GDM1 (cell line): ENCODE measurements at places on chromosomes 1 and 21.

DNA sequence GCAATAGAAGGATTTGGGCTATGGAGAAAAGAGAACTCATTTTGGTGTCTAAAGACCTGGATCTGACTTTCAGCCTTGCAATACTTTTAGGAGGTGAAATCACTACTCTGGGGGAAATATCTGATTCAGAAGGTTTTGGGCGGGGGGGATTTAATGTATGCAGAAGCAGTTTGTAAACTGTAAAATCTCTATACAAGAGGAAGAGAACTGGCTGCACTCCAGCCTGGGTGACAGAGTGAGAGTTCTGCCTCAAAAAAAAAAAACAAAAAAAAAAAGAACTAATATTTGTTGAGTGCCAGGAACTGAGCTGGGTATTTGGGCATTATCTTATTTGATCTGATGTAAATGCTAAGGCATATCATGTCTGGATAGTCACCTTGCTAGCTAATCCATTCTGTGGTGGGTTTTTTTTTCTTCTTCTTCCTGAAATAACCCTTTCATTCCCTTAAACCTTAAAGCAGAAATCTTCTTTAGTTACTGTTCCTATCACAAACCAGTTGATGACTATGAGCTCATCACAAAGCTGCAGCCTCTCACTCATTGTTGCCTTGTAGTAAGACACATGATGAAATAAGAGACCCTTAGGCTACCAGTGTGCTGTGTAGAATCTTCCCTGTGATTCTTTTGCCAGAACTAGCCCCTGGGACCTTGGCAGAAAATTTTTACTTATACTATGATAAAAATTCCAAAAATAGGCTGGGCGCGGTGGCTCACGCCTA lies 35.6 kb upstream of the SLC16A1 start:
- DNase-seq: no peak

GRCh38 chr1:98211271-98211845 lies 290.5 kb upstream of the DPYD start:
- no peak for DNase-seq

GRCh38 chr1:8698937-8699447 lies 118.4 kb downstream of the RERE start:
- no peak for DNase-seq

- no peak for DNase-seq
These were observed 49.4 kb upstream of the KIAA1614 start for GRCh38 chr1:180863158-180863775.

DNA sequence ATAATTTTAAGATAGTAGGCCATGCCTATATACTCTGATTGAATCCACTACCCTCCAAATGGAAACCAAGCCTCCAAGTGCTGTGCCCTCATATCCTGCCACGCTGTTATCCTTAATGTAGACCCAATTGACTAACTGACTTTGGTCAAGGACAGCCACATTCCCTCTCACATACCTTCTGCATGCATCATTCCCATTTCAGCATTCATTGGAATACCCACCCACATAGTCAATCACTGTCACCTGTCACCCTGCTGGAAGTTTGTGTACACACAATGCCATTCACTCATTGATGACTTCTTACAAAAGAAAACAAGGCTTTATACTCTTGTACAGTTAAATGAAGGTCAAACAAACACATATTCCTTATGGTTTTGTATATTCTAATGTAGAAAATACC lies 221.1 kb upstream of the PBX1 start:
- no peak for DNase-seq

- no peak for DNase-seq
These were observed 61.5 kb downstream of the TOR3A start for GRCh38 chr1:179143322-179143721.

DNA sequence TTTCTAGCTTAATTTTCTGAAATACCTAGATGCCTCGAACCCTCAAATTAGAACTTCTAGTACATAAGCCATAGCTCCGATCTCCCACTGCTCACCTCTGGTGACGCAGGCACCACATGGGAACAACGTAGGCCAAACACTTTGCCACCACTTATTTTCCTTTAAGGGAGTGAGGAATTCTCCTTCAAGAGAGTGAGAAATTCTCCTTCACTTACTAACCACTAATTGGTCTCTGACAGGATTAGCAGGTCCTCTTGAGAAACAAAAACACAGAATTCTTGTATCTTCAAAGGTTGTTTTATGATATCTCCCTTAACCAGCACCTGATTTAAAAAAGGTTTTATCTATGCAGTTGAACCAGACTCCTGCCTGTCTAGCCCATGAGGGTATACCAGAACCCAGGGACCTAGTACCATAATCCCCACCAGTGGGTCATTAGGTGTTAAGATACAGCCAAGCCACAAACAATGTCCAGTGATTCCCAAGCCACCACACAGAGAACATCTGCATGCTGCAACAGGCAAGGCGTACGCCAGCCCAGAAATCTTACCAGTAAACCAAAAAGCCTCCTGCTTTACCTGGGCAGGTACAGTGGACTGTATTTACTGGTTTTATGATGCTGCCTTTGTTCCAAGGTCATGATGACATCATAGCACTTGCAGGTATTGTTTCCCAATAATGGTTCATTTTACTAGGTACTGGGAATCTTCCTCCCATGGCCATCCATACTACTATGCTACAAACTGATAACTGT lies 20.3 kb upstream of the CXADR start:
- no peak for DNase-seq

- no peak for DNase-seq
These were observed 18.0 kb upstream of the ETV3L start for GRCh38 chr1:157117527-157118057.

GRCh38 chr1:44571712-44572571 lies 102.3 kb downstream of the TMEM53 start:
- no peak for DNase-seq

DNA sequence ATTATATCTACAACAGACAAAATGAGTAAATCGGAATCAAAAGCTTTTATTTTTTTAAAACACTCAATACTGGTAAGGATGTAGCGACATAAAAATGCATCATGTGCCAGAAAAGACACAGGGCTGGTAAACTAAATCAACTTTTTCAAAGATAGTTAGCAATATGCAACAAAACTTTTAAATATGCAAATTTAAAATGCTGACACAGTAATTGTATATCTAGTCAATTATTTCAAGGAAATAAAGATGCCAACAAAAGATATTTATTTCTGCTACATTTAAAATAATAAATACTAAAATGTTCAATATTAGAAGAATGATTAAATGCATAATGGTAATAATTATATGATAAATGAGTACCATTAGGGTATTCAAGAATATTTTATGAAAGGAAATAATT lies 295.1 kb downstream of the SMYD3 start:
- no peak for DNase-seq

GRCh38 chr1:244137276-244137675 lies 86.2 kb downstream of the ZBTB18 start:
- no peak for DNase-seq

GRCh38 chr1:61392409-61393242 lies 310.3 kb downstream of the NFIA start:
- DNase-seq: no peak

DNA sequence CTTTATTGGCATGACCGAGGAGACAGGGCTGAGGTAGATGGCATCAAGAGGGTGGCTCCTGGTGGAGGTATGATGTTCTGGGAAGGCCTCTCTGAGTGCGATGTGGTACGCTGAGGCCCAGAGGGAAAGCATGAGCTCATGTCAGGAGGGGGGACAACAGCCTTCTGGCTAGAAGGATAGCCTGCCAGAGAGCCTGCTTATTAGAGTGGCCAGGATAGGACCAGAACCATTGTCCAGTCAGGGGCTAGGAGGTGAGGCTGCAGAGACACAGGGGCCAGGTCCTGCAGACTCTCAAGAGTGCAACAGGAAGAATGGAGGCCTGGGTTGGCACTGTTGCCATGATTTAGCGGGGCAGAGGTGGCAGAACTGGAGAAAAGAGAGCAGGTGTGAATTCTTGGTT lies 7.3 kb downstream of the ADARB1 start:
- no peak for DNase-seq

GRCh38 chr1:167774710-167775109 lies 52.9 kb downstream of the MPZL1 start:
- DNase-seq: no peak

GRCh38 chr1:87129606-87130005 lies 199.1 kb upstream of the LMO4 start:
- DNase-seq: no peak

DNA sequence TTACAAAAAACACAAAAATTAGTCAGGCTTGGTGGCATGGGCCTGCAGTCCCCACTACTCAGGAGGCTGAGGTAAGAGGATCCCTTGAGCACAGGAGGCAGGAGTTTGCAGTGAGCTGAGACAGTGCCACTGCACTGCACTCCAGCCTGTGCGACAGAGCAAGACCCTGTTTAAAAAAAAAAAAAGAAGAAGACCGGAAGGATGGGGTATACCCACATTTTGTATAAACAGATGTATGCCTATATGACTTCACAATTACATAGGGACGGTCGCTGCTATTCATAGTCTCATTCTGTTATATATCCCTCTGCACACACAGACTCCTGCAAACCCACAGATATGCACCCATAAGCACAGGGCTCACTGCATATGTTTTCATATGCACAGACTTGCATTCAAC lies 12.7 kb downstream of the LCK start:
- DNase-seq: no peak

DNA sequence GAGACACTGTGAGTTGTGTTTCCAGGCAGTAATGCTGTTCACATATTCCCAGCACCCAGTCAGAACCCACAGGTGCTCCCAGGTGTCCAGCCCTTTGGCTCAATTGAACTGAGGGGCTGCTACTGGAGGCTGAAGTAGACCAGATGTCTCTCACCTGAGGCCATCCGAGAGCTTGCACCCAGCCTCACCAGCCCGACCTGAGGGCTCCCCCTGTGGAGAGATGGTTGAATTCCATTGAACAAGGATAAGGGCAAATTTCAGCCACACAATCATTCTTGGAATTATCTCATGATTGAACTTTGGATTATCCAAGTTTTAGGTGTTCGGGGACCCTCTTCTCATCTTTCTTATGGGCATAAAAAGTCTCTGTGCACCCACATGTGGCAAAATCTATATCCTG lies 52.1 kb downstream of the OBSCN start:
- no peak for DNase-seq

GRCh38 chr1:193284219-193284618 lies 97.8 kb upstream of the B3GALT2 start:
- DNase-seq: no peak

GRCh38 chr1:89200663-89201062 lies 1.9 kb upstream of the GBP4 start:
- peak; percentile 6 for DNase-seq

DNA sequence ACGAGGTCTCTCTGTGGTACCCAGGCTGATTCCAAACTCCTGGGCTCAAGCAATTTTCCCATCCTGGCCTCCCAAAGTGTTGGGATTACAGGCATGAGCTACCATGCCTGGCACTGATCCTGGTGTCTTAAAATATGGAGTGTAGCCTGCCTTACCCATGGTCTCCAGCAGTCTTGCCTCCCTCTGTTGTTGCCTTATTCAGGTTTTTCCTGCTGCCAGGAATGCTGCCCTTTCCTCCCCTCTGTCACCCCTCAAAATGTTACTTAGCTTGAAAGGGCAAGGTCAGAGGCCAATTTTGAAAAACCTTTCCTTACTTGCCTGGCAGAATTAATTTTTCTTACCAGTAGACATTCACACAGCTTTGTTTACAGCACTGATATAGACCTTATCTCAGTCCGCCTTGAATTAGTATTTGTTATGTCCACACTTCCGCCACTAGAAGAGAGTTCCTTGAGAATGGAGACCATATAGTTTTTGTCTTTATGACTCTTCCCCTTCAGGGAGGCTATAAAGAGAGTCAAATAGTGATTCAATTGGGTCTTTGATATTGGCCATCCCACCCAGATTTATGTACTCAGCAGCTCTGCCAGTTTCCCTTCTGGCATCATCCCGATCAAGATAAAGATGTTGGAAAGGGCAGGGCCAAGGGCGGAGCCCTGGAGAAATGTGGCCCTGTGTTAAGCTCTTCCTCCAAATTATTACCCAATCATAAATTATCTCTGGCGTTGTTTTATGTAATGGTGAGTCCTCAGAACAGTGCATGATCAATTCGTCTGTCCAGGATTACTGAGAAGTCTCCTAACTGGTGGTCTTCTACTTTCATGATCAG lies 38.8 kb downstream of the C1orf21 start:
- DNase-seq: no peak

GRCh38 chr1:179589509-179589908 lies 2.1 kb upstream of the TDRD5 start:
- no peak for DNase-seq

GRCh38 chr1:75074831-75075395 lies 59.3 kb upstream of the LHX8 start:
- DNase-seq: no peak

DNA sequence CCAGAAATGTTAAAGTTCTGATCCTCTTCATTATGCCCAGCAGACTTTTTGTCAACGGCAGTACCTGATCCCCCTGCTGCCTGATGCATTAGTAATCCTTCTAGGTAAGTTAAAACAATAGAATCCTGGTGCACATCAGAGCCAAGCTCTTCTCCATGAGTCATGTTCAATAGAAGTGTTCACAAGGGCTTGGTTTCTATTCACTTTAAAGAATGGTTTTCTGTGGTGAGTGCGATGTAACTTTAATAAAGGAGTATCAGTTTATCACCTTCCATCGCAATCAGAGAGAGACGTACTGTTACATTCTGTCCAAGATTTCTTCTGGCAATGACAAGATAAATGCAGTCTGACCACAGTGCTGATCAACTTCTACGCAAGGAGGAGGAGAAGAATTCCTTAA lies 96.8 kb downstream of the NRIP1 start:
- no peak for DNase-seq

- DNase-seq: no peak
These were observed 14.1 kb upstream of the KIAA0040 start for GRCh38 chr1:175206687-175207086.

- no peak for DNase-seq
These were observed 22.3 kb upstream of the C1orf105 start for GRCh38 chr1:172398193-172398592.

DNA sequence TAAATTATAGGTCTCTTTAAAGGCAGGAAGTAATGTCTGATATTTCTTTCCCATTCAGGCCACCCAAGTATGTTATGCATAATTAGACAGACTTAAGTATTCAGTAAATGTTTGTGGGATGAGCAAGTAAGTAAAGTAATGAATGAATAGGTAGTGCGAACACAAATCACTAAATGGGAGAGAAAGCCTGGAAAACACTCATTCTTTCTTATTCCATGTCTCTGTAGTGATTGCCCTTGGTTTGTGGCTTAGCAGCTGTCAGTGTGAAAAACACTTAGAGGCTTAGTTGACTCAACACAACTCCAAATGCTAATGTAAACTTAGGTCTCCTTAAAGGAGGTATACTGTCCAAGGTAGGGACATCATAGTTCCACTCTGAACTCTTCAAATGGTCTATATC lies 182.5 kb downstream of the ZC3H11B start:
- DNase-seq: no peak
